Posterior cingulate gyrus (tissue), 11 donors: ENCODE measurements at places on chromosomes 7 and 10.

- DNase-seq = no peak
These were observed 25.6 kb downstream of the PLAC9 start for GRCh38 chr10:80158126-80158525.

GRCh38 chr7:155580367-155580766 is 34.0 kb upstream of the CNPY1 start:
- no peak for DNase-seq

GRCh38 chr7:26397332-26397731 is 105.7 kb downstream of the SNX10 start:
- DNase-seq = no peak

DNA sequence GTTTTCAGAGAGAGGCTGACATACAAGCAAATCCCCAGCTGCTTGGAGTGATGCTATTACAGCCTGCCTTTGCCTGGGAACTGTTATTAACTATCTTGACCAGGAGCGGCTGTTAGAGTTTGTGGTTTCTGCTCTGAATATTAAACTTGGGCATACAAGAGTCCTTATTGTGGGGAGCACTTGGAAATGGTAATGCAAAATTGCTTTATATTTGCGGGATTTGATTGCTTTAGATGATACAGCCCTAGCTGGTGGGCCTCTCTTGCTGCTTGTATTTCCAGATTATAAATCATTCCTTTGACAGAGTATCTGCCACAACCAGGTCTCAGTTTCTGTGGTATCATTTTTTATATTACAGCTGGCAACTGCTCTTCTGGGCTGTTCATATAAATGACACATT is 101.9 kb upstream of the FAM204A start:
- no peak for DNase-seq

DNA sequence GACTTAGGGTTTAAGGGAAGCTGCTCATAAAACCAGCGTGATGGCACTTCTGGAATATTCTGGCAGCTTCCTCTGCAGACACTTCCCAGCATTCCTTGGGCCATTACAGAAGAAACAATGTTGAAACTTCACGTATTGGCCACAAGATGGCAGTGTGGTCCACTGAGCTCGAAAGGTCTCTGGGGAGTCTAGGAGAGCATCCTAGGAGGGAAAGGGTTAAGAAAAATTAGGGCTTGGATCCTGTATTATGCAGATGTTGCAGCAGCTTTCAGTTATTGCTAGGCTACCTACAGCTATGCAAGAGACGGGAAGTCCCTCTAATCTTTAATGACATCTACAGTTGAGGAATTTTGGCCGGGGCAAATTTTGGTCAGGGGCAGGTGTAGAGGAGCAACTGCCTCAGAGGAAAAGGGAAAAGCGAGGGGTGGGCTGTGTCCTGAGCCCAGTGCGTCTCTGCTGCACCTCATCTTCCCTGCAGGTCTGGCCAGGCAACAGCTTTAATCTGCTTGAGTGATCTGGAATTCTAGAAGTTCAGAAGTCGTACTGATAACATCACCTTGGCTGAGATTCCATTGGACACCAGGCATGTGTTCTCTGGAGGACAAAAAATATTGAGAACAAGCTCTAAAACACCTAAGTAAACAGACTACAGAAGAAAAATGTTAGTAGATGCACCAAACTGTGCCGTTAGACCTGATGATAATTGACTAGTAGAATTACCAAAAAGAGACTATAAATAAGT is 220.8 kb upstream of the PRSS58 start:
- DNase-seq = no peak

- DNase-seq = no peak
These were observed 18.4 kb downstream of the GIMAP5 start for GRCh38 chr7:150755473-150756099.

DNA sequence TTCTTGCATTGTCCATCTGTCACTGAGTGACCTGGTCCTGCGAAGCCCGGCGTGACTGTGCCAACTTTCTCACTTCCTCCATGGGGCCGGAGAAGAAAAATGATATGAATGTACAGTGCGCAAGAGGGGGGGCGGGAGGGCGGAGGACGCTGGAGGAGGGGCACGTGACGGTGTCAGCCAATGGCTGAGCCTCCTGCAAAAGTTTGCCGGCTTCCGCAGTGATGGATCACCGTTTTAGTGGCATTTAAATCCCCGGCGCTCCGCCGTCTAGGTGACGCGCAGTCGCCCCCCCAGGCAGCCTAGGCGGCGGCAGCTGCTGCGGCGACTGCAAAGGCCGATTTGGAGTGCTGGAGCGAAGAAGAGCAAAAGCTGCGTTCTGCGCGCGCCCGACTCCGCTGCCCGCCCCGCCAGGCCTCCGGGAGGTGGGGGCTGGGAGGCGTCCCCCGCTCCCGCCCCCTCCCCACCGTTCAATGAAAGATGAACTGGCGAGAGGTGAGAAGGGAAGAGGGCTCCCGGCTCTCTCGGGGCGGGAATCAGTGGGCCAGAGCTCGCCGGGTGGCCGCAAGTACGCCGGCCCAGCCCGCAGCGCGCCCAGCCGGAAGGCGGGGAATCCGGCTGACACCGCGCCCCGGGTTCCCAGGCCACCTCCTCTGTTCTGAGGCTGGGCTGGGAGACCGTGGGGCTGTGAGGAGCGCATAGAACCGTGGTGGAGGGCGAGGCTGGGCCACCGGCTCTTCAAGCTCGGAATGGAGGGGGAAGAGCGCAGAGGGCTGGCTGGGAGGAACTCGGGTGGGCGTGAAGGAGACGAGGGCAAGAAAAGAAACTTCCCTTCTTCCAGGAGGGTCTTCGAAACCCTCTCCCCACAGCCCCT is at the start of gene HOXA1:
HOXA1 (minus strand) TSS at position 104 of the 871 bp plus-strand sequence; CDS start at position 16, 88 bp downstream.
- no peak for DNase-seq
